Stimulated activated CD4-positive, alpha-beta T cell treated with anti-CD3 and anti-CD28 coated beads, Interleukin-1b, Interleukin-23, amount 100 ng/mL, for 1 hour (primary cell): ENCODE measurements at places on chromosomes 12 and 14.

- no peak for DNase-seq
These were observed 65.3 kb upstream of the FAM181A start for GRCh38 chr14:93861836-93862235.

DNA sequence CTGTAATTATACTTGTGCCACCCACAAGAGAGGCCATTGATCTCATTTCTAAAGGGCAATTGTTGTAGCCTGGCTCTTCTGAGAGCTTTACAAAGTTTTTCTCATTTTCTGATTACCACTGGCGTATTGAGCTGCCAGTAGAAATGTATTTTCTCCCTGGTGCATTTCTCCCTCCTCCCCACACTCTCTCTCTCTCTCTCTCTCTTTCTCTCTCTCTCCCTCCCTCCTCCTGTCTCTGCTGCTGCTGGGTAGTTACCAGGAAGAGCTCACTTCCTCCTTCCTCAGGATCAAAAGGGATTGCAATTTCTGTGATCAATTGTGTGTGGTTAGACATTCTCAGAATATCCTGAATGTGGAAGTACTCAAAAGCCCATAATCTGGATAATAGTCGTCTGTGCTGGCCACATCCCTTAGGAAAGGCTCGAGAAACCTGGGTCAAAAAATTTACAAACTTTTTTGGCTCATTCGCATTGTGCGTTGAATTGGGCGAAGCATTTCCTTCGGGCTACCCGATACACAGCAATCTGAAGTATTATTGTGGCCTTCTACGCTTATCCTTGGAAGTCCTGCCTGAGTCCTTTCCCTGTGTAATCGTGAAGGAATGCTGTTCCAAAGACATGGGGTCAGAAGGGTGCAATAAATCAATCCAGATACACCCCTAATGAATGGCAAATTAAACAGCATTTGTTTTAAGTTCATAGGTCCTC lies 254.8 kb downstream of the MSRB3 start:
- DNase-seq = no peak

DNA sequence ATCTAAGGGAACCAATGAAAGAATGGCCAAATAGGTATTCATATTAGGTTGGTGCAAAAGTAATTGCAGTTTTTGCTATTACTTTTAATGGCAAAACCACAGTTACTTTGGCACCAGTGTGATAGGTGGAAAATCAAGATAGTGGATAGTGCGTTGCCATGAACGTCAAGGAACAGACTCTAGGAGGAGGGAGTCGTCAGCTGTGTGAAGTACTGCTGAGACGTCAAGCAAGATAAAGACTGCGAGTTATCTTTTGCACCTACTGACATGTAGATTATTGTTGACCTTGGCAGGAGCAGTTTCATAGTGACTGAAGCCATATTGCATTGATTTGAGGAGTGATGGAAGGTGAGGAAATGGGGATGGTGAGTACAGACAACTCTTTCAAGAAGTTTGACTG lies 8.3 kb downstream of the YLPM1 start:
- DNase-seq = no peak

GRCh38 chr12:32995623-32996022 lies 99.0 kb upstream of the PKP2 start:
- no peak for DNase-seq
